ENCODE measurements at places on chromosomes 3 and 15.

- no peak for DNase-seq
Observed at GRCh38 chr3:31858439-31858838, 122.6 kb downstream of the OSBPL10 start.

DNA sequence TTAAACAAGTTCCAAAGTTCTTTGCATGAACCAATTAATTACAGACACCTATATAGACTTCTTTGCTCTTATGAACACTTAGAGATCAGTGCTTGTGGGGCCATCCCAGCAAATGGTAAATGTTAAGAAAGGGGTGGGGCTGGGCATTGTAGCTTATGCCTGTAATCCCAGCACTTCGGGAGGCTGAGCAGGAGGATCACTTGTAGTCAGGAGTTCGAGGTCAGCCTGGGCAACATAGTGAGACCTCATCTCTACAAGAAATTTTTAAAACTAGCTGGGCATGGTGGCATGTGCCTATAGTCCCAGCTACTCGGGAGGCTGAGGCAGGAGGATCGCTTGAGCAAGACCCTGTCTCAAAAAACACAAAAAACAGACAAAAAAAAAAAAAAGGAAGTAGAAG, 19.4 kb upstream of the STARD5 start:
- DNase-seq: no peak

- DNase-seq: no peak
Observed at GRCh38 chr15:83855956-83856355, 202.0 kb downstream of the ADAMTSL3 start.

DNA sequence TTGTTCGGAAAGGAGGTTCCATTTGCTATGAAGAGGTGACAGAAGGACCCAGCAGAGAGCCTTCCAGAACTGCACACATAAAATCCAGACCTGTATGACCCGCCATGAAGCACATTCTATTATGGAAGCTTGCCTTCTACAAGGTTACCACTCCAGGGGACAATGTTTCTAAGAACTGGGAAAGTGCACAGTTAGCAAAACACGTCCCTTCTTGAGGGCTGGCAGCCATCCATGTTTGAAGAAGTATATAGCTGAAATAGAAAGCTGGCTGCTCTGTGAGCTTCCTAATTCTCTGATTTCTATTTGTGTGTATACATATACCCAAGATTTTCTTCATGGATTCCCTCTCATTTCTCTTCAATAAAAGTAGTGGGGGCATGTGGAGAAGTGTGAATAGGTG, 74.6 kb downstream of the CNTN3 start:
- no peak for DNase-seq

DNA sequence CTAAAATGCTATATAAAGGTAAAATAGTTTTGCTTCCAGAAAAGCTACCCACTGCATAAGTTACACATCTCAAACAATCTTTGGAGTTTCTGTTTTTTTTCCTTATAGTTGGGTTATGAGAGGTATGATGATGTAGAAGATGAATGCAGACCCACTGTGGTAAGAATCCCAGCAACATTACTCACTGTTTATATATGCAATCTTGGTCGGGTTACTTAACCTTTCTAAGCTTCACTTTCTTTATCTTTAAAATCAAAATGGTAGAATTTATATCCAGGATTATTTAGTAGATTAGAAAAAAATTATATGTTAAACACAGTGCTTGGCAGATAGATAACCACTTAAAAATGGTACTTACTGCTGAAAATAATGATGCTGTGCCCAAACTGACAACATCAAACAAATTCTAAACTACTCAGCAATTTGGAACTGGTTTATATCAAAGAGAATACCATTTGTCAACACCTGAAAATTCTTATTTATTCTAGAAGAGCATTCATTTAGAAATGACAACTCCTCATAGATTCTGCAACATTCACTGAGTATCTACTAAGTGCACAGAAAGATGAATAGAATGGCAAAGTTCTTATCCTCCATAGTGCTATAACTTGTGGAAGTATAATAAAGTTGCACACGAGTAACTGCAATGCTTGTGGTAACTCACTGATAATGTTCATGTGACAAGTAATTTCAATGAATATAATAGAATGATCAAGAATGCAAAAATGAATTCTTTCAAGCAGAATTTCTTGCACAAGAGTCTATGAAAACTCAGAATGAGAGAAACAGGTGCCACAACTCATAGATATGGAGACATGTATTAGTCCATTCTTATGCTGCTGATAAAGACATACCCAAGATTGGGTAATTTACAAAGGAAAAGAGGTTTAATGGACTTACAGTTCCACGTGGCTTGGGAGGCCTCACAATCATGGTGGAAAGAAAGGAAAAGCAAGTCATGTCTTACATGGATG, 129.0 kb upstream of the SLC7A14 start:
- DNase-seq: no peak

DNA sequence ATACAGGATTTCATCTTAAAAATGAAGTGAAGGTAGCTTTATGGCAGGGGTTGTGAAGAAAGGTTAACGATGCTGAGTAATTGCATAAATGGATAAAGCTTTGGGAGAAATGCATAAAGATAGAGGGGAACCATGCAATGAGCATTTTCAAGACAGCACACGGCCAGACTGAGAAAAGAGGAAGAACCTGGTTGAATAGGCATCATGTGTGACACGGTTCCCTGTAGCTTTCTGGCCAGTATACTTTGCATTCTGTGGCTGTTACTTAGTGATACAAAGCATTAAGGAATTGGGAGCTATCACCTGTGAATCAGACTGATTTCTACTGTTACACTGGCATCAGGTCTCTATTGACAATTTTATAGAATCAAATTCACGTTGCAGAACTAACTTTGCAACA, 33.3 kb downstream of the NR2C2 start:
- no peak for DNase-seq

- DNase-seq: peak; percentile 84
Observed at GRCh38 chr3:180601688-180602666, at the start of gene TTC14. TTC14 (plus strand) TSS chr3:180602163; CDS start chr3:180602262, 99 bp downstream.

DNA sequence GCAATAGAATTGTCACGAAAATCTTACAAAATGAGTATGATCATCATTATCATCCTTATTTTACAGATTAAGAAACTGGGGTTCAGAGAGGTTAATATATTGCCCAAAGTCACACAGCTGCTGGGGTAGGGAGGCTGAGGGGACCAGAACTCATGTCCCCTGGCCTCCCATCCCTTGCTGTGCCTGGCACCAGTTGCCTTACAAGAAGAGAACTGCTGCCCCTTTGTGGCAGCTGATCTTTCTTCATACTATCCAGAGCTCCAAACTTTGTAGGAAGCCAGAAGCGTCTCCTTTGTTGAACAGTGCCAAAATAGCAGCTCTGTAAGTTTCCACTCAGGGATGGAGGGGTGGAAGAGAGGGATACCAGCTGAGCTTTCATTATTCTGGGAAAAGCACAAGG, 236.8 kb upstream of the TBC1D5 start:
- no peak for DNase-seq

DNA sequence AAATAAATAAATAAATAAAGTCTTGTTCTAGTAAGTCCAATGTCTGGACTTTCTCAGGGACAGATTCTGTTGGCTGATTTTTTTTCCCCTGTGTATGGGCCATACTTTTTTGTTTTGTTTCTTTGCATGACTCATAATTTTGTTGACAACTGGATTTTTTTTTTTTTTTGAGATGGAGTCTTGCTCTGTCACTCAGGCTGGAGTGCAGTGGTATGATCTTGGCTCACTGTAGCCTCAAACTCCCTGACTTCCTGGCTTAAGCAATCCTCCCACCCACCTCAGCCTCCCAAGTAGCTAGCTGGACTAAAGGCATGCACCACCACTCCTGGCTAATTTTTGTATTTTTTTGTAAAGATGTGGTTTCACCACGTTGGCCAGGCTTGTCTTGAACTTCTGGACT, 38.9 kb downstream of the TICRR start:
- DNase-seq: no peak

DNA sequence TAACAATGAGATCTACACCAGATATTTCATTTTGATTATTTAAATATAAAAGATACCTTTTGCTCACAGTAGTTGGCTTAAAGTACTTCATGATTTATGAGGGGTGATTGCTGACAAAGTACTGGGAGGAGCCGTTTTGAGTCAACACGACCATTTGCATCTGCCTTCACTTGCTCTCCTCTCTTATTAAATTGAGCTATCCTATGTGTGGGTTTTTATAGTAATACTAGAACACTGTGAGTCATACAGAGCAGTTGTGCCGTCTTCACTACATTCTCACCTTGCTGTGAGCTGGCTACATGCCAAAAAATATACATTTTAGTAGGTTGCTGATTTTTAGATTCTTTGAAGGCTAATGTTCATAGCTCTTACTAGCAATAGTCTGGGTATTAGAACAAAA, 161.2 kb downstream of the ALCAM start:
- no peak for DNase-seq

GRCh38 chr3:159486580-159486979, 502.1 kb upstream of the IL12A start:
- DNase-seq: no peak

- no peak for DNase-seq
Observed at GRCh38 chr3:149621218-149622005, 36.4 kb downstream of the WWTR1 start.

- DNase-seq: no peak
Observed at GRCh38 chr15:42031198-42031915, 10.5 kb upstream of the PLA2G4E start.

GRCh38 chr15:79874242-79874641, 22.6 kb downstream of the MTHFS start:
- DNase-seq: no peak

DNA sequence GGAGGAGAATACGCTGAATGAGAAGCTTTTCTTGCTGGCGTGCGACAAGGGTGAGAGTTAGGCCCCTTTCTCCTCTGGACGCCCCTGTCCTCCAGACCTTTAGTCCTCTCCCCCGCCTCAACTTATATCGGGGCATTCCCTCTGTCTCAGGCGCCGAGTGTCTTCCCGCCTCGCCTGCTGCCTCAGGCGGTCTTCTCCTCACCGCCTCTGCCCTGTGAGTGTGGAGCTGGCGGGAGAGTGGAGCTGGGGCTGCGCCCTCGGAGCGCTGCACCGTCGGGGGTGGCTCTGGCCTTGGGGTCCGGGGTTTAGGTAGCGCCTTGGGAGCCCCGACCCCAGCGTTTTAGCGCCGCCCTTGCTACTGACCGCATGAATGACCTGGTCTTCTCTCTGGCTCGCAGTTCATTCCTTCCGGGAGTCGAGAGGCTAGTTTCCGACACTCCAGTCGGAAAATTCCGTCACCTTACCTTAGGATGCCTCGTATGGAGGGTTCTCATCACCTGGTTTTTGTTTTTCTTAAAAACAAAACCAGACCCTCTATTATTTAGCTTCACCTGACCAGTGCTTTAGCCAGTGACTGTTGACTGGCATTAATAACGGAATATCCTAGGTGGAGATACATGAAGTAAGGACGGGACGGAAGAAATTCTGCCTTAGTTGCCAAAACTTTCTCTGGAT, 985 bp downstream of the TRPC1 start:
- DNase-seq: no peak

DNA sequence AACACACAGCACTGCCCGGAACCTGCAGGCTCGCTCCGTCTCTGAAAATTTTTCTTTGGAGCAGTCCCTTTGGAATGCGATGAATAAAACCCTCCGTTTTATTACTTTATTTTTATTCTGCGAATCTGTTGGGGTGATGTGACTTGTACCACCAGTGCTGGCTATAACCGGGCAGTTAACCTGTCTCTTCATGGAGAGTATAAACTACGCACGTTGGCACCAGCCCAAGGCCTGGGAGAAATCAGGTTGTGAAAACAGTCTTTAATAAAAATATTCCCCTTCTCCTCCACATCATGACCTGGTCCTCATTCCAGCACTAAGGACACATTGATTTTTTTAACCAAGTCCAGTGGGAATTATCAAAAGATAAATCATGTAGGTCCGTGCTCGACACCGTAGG, 116.8 kb downstream of the WNT5A start:
- DNase-seq: no peak

- no peak for DNase-seq
Observed at GRCh38 chr3:46239952-46240351, 2.3 kb upstream of the CCR3 start.
